Pulmonary artery endothelial cell (primary cell): ENCODE measurements at places on chromosomes 16 and 17. TPM values are rescaled to one million over a fixed set of nuclear protein-coding genes. Genes with fewer than 3 reads are reported as not detected.

Gene SGCA
- total RNA-seq = not detected in 2 replicates

Gene MT1F
- 0.59 and 2.4 TPM in 2 replicates for total RNA-seq

Gene KRTAP9-2
- total RNA-seq = not detected in 2 replicates

Gene UTS2R
- total RNA-seq = not detected in 2 replicates

Gene B3GNT9
- 6.0 and 6.1 TPM in 2 replicates for total RNA-seq

Gene RDM1
- 0.26 and 0.35 TPM in 2 replicates for total RNA-seq

Gene RGS11
- 2.7 and 4.6 TPM in 2 replicates for total RNA-seq

Gene BRD7
- total RNA-seq = 53.4 and 55.3 TPM in 2 replicates

Gene PRCD
- total RNA-seq = 0.20 and 0.35 TPM in 2 replicates

Gene IGF2BP1
- total RNA-seq = 0.21 and 0.40 TPM in 2 replicates

Gene AANAT
- total RNA-seq = not detected in 2 replicates

Gene CACNG3
- total RNA-seq = not detected in 2 replicates

Gene PRAC2
- not detected in 2 replicates for total RNA-seq

Gene MYCBPAP
- 0.46 and 0.92 TPM in 2 replicates for total RNA-seq

Gene NLRC3
- total RNA-seq = 1.4 and 2.0 TPM in 2 replicates

Gene CD300LB
- not detected in 2 replicates for total RNA-seq

Gene EVI2A
- 0.33 and 0.35 TPM in 2 replicates for total RNA-seq

Gene PITPNM3
- total RNA-seq = 0.74 and 1.6 TPM in 2 replicates

Gene TMEM106A
- total RNA-seq = 1.6 and 2.7 TPM in 2 replicates

Gene UMOD
- not detected in 2 replicates for total RNA-seq

Gene MAPT
- 0.07 and 0.18 TPM in 2 replicates for total RNA-seq

Gene TCAP
- total RNA-seq = 0.07 and 0.18 TPM in 2 replicates

Gene DRC3
- total RNA-seq = 1.1 TPM in 2 replicates
